ENCODE measurements at places on chromosomes 5 and 9.

- no peak for DNase-seq
Observed at GRCh38 chr9:74117151-74117550, 380.0 kb upstream of the RORB start.

GRCh38 chr9:92877531-92878430, at the start of gene ZNF484:
Gene ZNF484 (minus strand): TSS chr9:92878038. CDS start chr9:92875029, 3,009 bp downstream.
- peak; percentile 97 for DNase-seq

DNA sequence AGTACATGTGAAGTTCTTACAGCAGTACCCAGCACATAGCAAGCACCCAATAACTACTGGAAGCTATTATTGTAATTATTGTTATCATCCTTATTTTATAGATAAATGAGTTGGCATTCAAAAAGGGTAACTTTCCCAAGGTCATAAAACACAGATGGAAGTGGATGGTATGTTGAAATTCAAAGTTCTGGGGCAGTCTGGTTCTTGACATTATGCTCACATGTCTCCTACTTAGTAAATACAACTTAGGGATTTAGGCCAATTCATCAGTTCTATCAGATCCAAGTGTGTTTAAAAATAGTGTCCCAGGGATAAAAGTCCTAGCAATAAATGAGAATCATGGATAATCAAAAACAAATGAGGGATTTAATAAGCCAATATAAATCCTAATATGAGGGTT, 265.2 kb downstream of the ADAMTSL1 start:
- DNase-seq: no peak

DNA sequence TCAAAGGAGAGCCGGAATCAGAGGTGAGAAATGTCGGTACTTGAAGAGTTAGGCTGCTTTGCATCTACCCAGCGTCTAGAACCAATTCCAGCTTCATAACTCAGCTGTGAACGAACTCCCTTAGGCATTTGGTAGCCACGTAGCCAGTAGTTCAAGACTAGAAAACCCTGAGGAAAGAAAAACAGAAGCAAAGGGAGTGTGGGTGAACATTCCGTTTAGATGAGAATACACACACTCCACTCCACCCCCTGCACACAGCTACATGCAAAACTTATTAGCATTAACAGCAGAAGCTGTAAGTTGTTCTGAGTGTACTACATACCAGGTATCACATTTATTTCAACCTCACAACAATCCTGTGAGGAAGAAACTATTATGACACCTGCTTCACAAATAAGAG, 78.3 kb downstream of the SMIM23 start:
- no peak for DNase-seq

DNA sequence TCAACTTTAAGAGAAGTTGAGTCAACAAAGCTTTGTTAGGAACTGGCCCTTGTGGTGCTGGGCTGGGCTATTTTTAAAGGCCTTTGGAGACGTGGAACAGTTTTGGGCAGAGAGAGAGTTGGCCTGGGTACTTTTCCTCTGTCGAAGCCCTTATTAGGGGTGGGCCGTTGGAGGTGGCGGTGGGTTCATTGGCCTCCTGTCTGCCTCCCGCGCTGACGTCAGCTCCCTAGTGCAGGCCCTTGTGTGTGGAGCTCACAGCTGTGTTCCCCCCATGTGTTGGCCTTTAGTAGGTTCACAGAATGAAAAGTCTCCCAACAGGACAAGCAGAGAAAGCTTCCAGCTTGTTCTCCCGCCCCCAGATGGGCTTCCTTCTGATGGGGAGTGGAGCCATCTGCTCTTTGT, 2.7 kb downstream of the NCS1 start:
- DNase-seq: no peak

GRCh38 chr5:126640866-126641265, 40.1 kb downstream of the PHAX start:
- no peak for DNase-seq

GRCh38 chr5:164741376-164741775, 1236.0 kb downstream of the MAT2B start:
- no peak for DNase-seq

DNA sequence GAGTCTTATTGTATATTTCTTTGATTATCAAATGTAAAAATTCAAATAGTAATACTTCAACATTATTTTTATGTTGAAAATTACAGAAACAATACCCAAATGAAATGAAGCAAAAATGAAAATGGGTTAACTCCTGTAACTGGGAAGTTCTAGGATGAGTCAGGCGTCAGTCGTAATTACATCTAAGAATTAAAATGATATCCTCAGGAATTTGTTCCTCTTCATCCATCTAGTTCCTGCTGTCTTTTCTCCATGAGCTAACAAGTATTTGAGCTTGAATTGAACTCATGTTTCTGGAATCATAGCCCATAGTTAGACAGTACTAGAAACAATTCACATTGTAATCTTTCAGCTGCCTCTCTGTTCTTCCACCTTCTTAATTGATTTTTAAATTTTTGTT, 568.3 kb upstream of the TLE4 start:
- no peak for DNase-seq

DNA sequence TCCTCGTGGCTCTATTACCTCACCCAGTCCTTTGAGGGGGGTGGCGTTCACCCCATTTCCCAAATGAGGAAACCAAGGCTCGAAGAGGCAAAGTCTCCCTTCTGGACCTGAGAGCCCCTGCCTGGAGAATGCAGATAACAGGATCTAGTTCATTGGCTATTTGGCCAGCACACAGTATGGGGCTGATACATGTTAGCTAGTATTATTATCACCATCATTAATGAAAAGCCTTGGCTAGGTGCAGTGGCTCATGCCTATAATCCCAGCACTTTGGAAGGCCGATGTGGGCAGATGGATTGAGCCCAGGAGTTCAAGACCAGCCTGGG, 4.3 kb downstream of the SH3GLB2 start:
- DNase-seq: no peak

DNA sequence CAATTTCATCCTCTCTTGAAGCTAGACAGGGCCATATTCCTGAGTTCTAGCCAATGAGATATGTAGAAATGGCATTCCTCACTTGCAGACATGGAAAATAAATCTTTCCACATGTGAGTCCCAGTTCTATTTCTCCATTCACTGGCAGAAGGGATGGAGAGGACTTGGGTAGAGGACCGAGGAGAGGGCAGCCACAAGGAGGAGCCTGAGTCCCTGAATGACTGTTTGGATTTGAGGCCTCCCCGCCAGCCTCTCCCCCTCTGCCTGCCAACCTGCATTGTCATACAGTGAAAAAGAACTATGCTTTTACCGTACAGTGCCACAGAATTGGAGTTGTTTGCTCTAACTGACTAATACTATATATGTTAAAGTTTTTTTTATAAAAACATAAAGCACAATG, 583.0 kb upstream of the WWC1 start:
- no peak for DNase-seq

GRCh38 chr5:162801235-162801634, 636.2 kb upstream of the CCNG1 start:
- DNase-seq: no peak

GRCh38 chr9:126230692-126231091, 95.9 kb upstream of the MVB12B start:
- DNase-seq: no peak

DNA sequence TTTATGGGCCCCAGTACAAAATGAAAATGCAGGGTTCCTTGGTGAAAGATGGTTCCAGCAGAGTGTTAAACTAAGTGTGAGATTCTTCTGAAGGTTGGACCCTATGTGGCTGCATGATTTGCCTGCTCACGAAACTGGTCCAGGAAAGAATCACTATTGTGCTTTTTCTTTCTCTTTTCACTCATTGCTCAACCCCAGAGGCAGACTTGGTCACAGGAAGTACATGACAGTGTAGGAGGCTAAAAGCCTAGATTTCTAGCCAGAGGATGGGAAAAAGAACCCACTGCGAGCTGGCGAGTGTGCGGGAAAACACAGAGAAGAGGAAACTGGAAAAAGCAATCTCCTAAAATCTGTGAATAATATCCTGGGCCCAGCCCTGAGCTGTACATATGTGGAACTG, 18.6 kb downstream of the SLC36A2 start:
- DNase-seq: no peak

DNA sequence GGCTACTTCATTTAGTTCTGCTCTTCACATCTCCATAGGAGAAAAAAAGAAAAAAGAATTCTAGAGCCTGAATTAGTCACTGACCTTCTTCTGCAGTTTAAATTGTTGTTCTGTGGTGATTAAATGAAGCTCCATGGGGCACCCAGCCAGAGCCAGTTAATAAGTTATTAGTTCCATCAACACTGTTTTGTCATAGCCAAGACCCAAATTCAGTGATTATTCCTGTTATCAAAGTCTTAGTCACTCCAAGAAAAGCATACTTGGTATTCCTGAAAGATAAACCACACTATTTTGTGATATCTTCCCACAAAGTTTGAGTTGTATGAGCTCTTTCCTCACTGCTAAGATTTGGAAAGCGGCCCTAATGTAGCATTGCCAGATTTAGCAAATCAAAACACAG, 134.8 kb upstream of the RGMB start:
- DNase-seq: no peak

- DNase-seq: no peak
Observed at GRCh38 chr5:82664732-82665131, 386.6 kb upstream of the RPS23 start.

DNA sequence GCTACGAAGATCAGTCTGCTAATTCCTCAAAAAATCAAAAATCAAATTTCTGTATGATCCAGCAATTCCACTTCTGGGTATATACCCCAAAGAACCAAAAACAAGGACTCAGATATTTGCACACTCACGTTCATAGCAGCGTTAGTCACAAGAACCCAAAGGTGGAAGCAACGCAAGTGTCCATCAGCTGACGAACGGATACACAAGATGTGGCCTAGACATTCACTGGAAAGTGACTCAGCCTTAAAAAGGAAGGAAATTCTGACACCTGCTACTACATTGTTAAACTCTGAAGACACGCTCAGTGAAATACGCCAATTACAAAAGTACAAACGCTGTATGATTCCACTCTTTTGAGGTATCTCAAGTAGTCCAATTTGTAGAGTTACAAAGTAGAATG, 93.3 kb downstream of the OTULIN start:
- no peak for DNase-seq

- DNase-seq: no peak
Observed at GRCh38 chr9:87109231-87109631, 161.9 kb upstream of the GAS1 start.

- no peak for DNase-seq
Observed at GRCh38 chr9:28750136-28750535, 1176.9 kb upstream of the C9orf72 start.

GRCh38 chr5:110768138-110768860, 29.5 kb downstream of the SLC25A46 start:
- no peak for DNase-seq

DNA sequence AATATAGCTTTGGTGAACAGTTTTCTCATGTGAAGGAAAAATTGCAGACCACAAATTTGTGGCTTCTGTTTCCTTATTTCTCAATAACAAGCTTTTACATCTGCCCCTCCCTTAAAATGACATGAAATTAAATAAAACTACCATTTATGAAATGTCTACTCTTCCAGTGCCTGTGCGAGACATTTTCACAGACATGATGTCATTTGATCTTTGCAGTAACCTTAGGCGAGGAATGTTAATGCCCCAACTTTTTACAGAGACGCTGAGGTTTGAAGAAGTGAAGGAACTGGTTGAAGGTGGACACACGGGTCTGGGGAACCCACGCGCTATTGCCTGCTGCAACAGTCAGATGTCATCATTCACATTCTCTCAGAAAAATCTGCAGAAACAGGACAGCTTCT, 61.5 kb downstream of the OSTF1 start:
- DNase-seq: no peak

DNA sequence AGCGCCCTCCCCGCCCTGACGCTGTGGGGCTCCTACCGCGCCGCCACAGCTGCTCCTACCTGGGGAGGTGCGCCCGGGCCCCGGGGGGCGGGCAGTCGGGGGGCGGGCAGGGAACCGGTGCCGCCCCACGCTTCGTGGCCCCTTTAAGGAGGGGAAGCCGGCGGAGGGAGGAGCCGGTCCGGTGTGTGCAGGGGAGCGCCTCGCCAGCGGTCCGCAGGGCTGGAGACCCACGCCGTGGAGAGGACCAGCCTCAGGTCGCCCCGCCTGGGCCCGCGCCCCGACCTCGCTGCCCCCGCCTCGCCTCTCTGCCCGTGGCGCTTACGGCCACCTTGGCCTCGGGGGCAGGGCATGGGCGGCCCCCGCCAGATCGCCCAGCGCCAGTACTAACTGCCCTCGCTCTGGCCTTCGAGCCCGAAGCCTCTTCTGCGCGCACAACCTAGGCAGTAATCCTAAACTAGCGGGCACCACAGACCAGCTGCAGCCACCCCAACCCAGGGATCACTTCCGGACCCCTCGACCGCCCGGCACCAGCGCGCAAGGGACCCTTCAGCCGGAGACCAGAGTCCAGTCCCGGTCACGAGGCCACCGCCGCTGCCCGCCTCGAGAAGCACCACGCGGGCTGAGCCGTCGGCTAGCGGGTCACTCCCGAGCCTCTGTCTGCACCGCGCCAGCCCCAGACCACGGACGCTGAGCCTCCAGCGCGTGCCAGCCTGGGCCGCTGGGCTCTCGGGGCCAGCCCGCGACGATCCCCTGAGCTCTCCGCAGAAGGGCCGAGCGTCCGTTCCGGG, at the start of gene FOXE1:
FOXE1 (plus strand) TSS at position 171 of the 788 bp plus-strand sequence. CDS start 689 bp downstream, outside the sequence.
- DNase-seq: no peak

GRCh38 chr9:91474656-91475055, 51.0 kb upstream of the NFIL3 start:
- no peak for DNase-seq

GRCh38 chr5:131355971-131356528, 92.2 kb downstream of the CDC42SE2 start:
- DNase-seq: no peak

DNA sequence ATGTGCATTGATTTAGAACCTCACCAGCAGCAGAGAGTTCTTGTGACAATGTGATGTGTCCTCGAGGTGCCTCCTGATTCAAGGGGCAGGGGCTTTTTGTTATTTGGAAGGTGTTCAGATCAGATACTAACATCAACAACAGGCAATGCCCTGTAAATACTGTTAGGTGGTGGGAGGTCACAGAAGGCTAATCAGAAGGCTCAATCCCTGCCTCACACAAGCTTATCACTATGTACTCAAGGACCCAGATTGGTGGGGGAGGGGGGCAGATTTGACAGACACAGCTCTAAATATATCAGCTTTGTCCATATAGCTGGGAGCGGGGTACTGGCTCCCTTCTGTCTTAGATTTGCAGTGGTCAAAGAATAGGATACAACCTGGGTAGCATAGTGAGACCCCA, 2.6 kb downstream of the FRMPD1 start:
- no peak for DNase-seq

GRCh38 chr9:125953314-125954019, 206.3 kb downstream of the PBX3 start:
- DNase-seq: no peak

- DNase-seq: no peak
Observed at GRCh38 chr5:157486861-157487260, 26.8 kb downstream of the NIPAL4 start.

Measured in activated CD4-positive, alpha-beta T cell treated with anti-CD3 and anti-CD28 coated beads for 1 hour (primary cell).